AG10803 (cell line): ENCODE measurements at places on chromosomes 3 and 15.

- DNase-seq, result no peak
Measured at GRCh38 chr3:47016086-47016933, 36.8 kb downstream of the NBEAL2 start.

DNA sequence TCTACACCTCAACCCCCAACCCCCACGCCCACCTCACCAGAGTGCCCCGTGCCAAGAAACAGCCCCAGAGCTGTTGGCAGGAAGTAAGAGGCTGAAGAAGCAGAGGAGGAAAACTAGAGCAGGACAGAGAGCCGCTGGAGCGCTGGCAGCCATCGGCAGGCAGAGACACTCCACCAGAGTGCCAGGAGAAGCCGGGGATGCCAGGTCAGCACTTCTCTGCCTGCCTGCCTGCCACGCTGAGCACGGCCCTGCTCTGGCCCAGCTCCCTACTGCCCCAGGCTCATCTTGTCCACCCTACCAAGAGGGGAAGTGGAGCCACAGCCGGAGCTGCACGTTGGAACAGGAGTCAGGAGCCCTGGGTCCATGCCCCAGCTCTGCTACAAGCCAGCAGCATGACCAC, 29.7 kb downstream of the CACNA2D2 start:
- no peak for DNase-seq

DNA sequence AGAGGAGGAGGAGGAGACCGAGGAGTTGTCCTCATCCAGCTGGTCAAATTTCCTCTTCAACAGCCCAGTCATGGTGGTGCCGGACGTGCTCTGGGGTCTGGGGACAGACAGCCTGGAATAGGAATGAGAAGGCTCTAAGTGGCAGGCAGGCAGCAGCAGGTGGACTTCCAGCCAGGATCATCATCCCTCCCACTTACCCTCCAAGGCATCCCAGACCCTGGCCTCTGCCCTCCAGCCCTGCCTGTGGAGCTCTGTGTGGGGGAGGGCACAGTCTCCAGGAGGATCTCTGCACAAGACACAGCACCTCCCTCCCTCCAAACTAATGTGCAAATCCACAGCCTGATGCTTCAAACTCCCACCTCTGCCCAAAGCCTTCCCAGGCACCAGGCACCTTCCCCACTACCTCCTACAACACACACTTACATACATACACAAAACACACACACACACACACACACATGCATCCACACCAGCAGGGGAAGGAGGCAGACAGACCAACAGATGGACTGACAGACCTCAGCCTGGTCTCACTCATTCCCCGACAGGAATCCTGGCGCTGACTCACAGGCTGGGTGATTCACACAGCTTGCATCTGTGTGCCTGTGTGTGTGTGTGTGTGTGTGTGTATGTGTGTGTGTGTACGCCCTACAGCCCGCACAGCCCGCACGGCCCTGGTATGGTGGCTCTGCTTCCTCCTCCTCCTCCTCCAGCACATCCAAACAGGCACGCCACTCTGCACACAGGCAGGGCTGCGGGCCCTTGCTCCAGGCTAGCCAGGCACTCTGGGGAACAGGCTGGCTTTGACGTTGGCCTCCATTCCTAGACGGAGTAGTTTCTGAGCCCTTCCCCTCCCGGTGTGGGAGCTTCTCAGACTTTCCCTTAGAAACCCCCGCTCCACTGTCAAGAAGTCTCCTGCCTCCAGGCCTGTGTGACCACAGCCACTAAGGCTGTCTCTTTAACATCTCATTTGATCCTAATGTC, 6.5 kb downstream of the CSRNP1 start:
- peak; percentile 99 for DNase-seq

GRCh38 chr15:68298882-68299381, 21.4 kb downstream of the FEM1B start:
- DNase-seq, result no peak

DNA sequence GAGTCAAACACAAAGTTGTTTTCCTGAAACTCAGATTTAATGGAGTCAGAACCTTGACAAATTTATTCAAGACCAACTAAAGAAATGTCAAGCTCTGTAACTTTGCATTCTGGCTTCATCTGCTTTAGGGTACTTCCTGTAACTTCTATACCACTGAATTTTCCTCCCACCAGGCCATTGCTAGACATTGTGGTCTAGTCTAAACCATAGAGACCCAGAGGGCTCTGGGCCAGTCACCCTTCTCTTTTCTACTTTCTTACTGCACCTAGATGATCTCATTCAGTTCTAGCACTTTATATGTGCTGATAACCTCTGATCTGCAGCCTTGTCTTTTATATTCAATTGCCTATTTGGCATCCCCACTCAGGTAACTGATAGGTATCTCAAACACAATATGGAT, 2.8 kb upstream of the OR5K1 start:
- no peak for DNase-seq

GRCh38 chr3:119557877-119558269, 1.5 kb downstream of the CD80 start:
- no peak for DNase-seq

DNA sequence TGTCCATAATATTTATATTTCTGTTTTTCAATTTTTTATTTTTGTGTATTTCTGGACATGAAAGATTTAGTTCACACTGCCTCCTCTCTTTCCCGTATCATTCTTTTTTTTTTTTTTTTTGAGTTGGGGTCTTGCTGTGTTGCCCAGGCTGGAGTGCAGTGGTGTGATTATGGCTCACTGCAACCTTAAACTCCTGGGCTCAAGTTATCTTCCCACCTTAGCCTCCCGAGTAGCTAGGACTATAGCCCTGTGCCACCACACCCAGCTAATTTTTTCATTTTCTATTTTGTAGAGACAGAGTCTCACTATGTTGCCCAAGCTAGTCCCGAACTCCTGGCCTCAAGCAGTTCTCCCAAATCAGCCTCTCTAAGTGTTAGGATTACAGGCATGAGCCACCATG, 53.6 kb downstream of the PRKCI start:
- DNase-seq, result no peak

GRCh38 chr3:30659270-30660130, 53.1 kb downstream of the TGFBR2 start:
- DNase-seq, result peak; percentile 99

- no peak for DNase-seq
Measured at GRCh38 chr15:64847876-64848716, 6.4 kb downstream of the PLEKHO2 start.

GRCh38 chr3:114192136-114192535, 13.3 kb upstream of the DRD3 start:
- no peak for DNase-seq

- no peak for DNase-seq
Measured at GRCh38 chr3:117790235-117790987, 1080.8 kb downstream of the TUSC7 start.
